ENCODE measurements at places on chromosomes 16 and 17.

DNA sequence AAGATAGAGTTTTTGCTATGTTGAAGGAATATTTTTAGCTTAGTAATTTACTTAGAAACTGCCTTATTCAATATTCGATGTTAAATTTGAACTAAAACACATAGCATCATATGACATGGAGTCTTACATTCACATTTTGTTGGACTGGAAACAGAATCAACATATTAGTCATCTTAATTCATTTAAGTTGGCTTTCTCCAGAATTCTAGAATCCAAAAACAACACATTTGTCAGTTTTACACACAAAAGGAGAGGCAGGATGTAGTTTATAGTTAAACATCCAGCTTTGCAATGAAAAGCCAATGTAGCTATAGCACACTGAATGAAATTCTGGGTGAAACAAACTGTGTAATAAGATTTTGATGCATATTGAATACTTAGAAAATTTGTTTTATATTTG lies 43.3 kb downstream of the WWOX start:
- DNase-seq, result no peak

DNA sequence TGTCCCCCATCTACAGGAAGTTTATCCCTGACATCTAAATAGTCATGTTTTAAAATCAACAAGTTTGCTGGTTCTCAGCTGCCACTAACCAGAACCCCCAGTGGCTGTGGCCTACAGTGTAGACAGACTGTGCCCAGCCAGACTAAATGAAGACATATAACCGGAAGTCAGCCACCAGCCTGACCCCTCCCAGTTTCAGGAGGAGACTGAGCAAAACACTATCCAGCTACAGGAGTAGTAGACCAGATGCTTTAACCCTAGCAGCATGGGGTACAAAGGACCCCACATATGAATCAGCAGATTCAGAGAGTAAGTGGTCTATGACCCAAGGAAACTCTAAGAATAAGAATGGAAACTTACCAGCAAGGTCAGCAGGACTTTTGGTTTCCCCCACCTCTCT lies 83.4 kb downstream of the HIC1 start:
- no peak for DNase-seq

DNA sequence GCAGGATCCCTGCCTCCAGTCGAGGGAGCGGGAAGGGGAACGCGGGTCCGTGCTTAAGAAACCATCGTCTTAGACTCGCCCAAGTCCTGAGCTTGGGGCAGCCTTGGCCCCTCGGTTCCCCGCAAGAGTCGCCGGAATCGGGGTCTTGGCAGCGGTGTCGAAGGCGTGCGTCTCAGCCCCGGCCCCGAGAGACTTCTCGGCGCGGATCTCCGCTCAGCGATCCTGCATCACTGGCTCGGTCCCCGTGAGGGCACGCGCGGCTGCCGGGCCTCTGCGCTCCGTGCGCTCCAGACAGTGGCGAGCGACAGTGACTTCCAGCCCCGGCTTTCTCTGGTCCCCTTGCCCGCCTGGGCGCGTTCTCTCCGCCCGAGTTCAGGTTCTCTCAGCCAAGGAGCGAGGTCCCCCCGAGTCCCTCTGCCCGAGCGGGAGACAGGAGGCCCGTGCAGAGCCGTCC lies 380 bp downstream of the HS3ST3A1 start:
- no peak for DNase-seq

GRCh38 chr16:3029491-3030221 lies 5.8 kb downstream of the THOC6 start:
- DNase-seq, result no peak

DNA sequence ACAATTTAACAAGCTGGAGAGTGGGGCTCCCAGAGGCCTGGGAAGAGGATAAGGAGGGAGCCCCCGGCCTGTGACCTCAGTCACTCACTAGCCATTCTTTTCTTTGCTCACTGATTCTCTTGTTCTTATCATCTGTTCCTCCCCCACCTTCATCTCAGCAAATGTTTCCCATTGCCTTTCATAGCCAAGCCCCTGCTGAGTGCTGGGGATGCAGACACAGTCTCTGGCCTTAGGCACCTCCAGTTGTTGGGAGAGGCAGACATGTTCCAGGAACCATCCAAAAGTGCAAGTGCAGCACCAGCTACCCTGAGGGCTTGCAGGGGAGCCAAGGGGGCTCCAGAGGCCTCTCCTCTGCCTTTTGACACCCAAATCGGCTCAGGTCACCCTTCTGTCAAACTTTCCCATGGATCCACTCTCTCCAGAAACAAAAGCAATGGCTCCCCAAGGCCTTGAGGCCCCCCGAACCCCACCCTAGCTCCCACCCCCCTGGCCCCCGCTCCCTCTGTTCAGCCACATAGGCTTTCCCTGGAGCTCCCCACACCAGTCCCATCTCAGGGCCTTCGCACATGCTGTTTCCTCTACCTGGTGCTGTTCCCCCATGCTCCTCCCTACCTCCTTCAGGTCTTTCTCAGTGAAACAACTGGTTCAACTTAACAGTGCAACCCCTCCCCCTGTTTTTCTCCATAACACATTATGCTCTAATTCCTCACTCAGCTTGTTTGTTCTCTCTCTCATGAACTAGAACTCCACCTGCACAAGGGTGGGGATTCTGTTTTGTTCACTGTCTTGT lies 14.9 kb upstream of the KCNJ12 start:
- no peak for DNase-seq

All from KG1 (cell line).